ENCODE measurements at places on chromosomes 5 and 9. TPM values are rescaled to one million over a fixed set of nuclear protein-coding genes. Genes with fewer than 3 reads are reported as not detected.

The PCDHGA10 gene
- total RNA-seq: 12.4 TPM

The INSL6 gene
- not detected for total RNA-seq

The PFN3 gene
- total RNA-seq: not detected

The CANX gene
- 462 TPM for total RNA-seq

The SLC30A5 gene
- total RNA-seq: 68.9 TPM

The INIP gene
- 25.2 TPM for total RNA-seq

The GRXCR2 gene
- total RNA-seq: not detected

The C5orf34 gene
- total RNA-seq: 7.5 TPM

The RANBP17 gene
- 95.4 TPM for total RNA-seq

The OTP gene
- 1.8 TPM for total RNA-seq

- H3K27ac ChIP-seq: peak overlapping the region; percentile 3
- H3K27me3 ChIP-seq: no peaks in the 10 kb centered on the region
- H3K4me1 ChIP-seq: peaks cover 3% of the 10 kb centered on the region
- H3K4me3 ChIP-seq: no peak overlapping the region
- H3K36me3 ChIP-seq: no peaks in the 10 kb centered on the region
Measured at GRCh38 chr9:107972346-107972745, 482.8 kb upstream of the KLF4 start.

DNA sequence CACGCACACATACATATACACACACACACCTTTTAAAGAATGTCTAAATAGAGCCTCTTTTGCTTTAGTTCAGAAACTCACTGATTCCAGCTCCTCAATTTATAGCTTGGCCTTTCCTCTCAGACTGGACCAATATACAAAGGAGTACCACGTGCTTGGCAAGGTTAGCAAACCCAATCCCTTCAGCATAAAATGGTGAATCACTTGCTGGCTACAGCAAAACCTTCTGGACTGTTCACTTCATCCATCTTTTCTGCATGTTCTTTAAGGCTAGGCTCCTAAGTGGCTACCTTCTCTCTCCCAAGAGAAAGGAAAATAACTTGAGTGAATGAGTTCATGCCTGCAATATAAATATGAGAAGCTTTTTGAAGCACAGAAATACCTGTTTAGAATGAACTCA is 109.7 kb downstream of the LPAR1 start:
- no peaks in the 10 kb centered on the region for H3K27me3 ChIP-seq
- DNase-seq: peak; percentile 31
- H3K27ac ChIP-seq: peak overlapping the region; percentile 31
- H3K36me3 ChIP-seq: no peaks in the 10 kb centered on the region
- H3K4me3 ChIP-seq: no peak overlapping the region

- H3K4me1 ChIP-seq: peaks cover 3% of the 10 kb centered on the region
- no peak overlapping the region for H3K27ac ChIP-seq
- no peak overlapping the region for H3K4me3 ChIP-seq
- no peak for DNase-seq
- no peaks in the 10 kb centered on the region for H3K36me3 ChIP-seq
- no peaks in the 10 kb centered on the region for H3K27me3 ChIP-seq
Measured at GRCh38 chr9:75448281-75448680, 360.0 kb downstream of the OSTF1 start.

DNA sequence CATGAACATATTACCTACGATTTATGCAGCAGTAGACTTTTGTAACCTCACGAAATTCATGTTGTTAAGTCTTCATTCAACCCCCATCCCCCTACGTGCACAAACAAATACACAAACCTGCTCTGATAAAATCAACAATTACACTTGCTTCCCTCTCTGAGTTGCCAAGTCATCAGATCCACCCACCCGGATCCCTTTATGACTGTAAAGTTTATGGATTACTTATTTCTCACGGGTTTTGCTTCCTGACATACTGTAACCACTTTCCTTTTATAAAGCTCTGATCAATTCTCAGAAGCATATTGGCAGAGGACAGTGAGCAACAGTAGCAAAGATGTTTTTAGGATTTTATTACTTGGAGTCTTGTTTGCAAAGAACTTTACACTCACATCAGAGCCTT is 70.5 kb downstream of the MLLT3 start:
- no peak overlapping the region for H3K4me3 ChIP-seq
- H3K4me1 ChIP-seq: no peaks in the 10 kb centered on the region
- H3K27ac ChIP-seq: no peak overlapping the region
- no peaks in the 10 kb centered on the region for H3K36me3 ChIP-seq

DNA sequence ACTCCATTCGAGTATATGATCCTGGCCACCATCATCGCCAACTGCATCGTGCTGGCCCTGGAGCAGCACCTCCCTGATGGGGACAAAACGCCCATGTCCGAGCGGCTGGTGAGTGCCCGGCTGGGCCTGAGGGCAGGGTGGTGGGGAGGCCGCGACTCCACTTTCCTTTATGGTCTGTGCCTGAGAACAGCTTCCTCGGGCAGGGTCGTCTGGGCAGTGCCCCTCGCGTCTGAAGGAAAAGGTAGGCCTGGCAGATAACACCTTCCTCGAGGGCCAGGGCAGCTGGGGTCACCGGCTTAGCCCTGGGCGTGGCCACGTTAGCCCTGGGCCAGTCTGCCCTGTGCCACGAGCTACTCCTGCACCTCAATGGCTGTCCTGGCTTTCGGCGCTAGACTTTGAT is 1.5 kb downstream of the CACNA1B start:
- H3K27ac ChIP-seq: no peak overlapping the region
- peaks cover 42% of the 10 kb centered on the region for H3K36me3 ChIP-seq
- H3K4me1 ChIP-seq: peaks cover 25% of the 10 kb centered on the region
- H3K4me3 ChIP-seq: no peak overlapping the region
- H3K27me3 ChIP-seq: peaks cover 11% of the 10 kb centered on the region

DNA sequence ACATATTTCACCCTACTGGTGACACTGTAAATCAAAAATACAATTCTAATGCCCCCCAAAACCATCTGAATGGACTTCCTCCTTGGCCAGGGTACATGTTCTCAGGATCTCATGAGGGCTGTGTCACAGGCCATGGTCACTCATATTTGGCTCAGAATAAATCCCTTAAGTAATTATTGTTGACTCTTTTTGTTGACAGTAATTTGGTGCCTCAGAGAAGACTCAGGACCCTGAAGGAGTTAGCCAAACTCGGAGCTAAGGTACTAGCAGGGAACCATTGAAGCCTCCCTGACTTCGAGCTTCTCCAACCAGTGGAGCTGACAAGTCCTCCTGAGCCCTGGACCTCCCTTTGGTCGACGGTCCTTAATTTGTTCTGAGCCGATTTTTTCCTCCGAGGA is 51.2 kb upstream of the SNAPC3 start:
- H3K27me3 ChIP-seq: no peaks in the 10 kb centered on the region
- H3K27ac ChIP-seq: no peak overlapping the region
- H3K36me3 ChIP-seq: no peaks in the 10 kb centered on the region
- DNase-seq: no peak
- no peak overlapping the region for H3K4me3 ChIP-seq
- peaks cover 5% of the 10 kb centered on the region for H3K4me1 ChIP-seq

DNA sequence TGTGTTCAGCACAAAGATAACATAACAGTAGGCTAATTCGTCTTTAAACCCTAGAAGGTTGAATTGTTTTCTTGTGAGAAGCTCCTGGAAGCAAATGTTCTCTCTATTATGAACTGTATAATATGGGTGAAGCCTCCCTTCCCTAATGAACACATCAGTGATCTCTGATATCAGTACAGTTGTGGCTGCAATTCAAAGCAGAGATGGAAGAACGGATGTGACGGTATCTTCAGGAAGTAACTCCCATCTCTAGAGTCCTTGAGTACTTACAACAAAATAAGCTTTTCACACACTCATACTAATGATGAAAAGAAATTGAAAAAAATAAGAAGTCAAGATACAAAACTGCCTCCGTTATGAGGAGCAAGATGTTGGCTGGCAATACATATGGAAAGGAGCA is 4.5 kb downstream of the HCN1 start:
- H3K4me1 ChIP-seq: peaks cover 10% of the 10 kb centered on the region
- no peaks in the 10 kb centered on the region for H3K36me3 ChIP-seq
- H3K4me3 ChIP-seq: no peak overlapping the region
- no peak for DNase-seq

DNA sequence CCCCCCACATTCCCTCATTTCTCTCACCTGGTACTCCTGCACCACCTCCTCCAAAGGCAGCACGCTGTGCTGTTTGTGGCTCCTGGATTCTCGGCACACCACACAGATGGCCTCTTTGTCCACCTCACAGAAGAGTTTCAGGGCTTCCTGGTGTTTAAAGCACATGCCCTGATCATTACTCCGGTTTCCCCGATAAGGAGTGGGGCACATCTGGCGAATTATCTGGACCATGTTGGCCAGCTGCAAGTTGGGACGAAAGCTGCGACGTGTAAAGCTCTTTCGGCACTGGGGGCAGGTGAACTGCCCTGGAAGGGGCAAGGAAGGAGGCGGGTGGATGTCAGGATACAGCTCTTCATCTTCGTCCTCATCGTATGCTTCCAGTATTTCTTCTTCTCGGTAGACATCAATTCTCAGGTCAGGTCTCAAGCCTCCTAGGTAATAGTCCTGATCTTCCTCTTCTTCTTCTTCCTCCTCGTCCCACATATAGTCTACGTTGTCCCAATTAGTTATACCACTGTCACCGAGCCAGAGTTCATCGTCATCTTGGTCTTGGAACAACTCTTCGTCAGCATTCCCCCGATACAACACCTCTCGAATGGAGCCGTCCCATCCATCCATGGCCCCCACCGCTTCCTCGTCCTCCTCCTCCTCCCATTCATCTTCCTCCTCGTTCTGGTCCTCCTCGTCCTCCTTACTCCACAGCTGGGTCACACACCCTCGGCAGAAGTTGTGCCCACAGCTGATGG is 796 bp downstream of the TRIM52 start:
- H3K36me3 ChIP-seq: peaks cover 22% of the 10 kb centered on the region
- H3K27me3 ChIP-seq: no peaks in the 10 kb centered on the region
- peak overlapping the region; percentile 95 for H3K4me3 ChIP-seq
- DNase-seq: no peak
- H3K27ac ChIP-seq: peak overlapping the region; percentile 97
- H3K4me1 ChIP-seq: peaks cover 34% of the 10 kb centered on the region

GRCh38 chr5:127609957-127610356 is 38.9 kb upstream of the CTXN3 start:
- H3K4me3 ChIP-seq: no peak overlapping the region
- H3K4me1 ChIP-seq: no peaks in the 10 kb centered on the region
- DNase-seq: no peak
- no peaks in the 10 kb centered on the region for H3K27me3 ChIP-seq
- no peaks in the 10 kb centered on the region for H3K36me3 ChIP-seq

DNA sequence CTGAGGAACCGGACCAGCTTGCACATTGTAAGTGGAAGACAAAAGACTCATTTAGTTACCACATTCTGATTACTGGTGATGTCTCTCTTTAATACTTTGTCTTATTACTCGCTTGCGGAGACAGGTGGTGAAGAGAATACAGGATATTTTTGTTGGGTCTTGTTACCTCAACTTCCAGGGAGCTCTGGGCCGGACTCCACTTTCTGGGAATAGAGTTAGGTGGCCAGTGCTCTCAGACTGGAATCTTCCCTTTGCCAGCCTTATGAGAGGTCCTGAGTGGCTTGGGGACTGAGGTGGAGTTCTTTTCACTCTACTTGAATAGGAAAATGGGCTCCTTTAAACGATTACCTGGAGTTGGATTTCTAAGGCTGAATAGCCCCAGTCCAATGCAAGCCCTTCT is 33.3 kb upstream of the SPRY4 start:
- no peaks in the 10 kb centered on the region for H3K36me3 ChIP-seq
- H3K27me3 ChIP-seq: no peaks in the 10 kb centered on the region
- no peak for DNase-seq
- no peak overlapping the region for H3K27ac ChIP-seq

DNA sequence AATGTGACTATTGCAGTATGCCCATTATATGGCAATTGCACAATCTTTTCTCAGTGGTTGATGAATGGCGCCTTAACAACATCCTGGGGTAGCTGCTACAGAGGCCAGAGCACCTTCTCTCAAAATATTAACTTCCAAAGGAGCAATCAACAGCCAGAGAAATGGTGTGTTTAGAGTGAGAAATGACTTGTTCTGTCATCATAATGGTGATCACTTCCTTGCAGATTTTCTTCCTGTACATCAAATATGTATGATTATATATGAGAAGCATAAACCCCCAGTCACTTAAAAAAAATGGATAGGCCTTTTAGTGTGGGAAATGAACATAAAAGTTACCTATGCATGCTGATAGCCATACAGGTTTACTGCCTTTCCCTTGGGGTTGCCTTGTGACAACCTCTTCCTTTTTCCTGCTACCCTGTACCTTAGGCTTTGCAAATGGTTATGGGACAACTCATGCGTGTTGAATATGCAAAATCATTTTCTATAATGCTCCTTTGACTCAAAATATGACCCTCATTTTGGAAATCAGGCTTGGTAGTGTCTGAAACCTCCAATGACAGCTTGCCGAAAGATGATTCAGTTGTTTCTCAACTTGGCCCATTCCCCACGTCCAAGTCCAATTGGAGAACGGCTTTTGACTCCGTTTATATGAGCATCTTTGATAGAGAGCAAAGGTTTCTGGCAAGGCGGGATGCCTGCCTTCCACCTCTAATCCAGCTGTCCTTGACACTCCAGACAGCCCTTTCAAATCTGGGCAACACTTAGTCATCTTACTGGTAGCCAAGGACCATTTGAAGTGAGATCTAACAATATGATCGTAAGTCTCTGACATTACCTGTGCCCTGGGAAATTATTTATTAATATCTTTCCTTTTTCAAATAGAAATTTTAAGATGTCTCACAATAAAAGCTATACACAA is 69.3 kb downstream of the SLC1A1 start:
- peaks cover 3% of the 10 kb centered on the region for H3K36me3 ChIP-seq
- H3K4me3 ChIP-seq: no peak overlapping the region
- DNase-seq: no peak
- H3K27me3 ChIP-seq: no peaks in the 10 kb centered on the region
- no peaks in the 10 kb centered on the region for H3K4me1 ChIP-seq
- no peak overlapping the region for H3K27ac ChIP-seq

GRCh38 chr5:102483736-102484135 is 15.1 kb downstream of the SLCO6A1 start:
- no peak overlapping the region for H3K27ac ChIP-seq
- no peak for DNase-seq
- no peaks in the 10 kb centered on the region for H3K36me3 ChIP-seq
- H3K4me3 ChIP-seq: no peak overlapping the region
- H3K4me1 ChIP-seq: no peaks in the 10 kb centered on the region

GRCh38 chr5:118611332-118611945 is 376.9 kb downstream of the DTWD2 start:
- H3K27me3 ChIP-seq: no peaks in the 10 kb centered on the region
- H3K4me1 ChIP-seq: no peaks in the 10 kb centered on the region
- DNase-seq: no peak
- no peaks in the 10 kb centered on the region for H3K36me3 ChIP-seq
- H3K27ac ChIP-seq: no peak overlapping the region
- no peak overlapping the region for H3K4me3 ChIP-seq

Data from spinal cord (tissue), 10 donors.